ENCODE measurements at places on chromosomes 7 and 10.

- no peak within 1 kb of the TSS for H3K27ac ChIP-seq
- DNase-seq = no peak
- H3K36me3 ChIP-seq = no peaks in the 10 kb centered on the region
- peaks cover 3% of the 10 kb centered on the region for H3K4me1 ChIP-seq
- peak within 1 kb of the TSS; percentile 32 for H3K4me3 ChIP-seq
- H3K27me3 ChIP-seq = no peaks in the 10 kb centered on the region
These were observed at the start of gene FERD3L for GRCh38 chr7:19144661-19145433. TSS of gene FERD3L (minus strand) at chr7:19145421. CDS start at chr7:19145362, 59 bp downstream.

- H3K4me1 ChIP-seq = peaks cover 5% of the 10 kb centered on the region
- peak overlapping the region; percentile 81 for H3K4me3 ChIP-seq
- no peaks in the 10 kb centered on the region for H3K36me3 ChIP-seq
These were observed 2.9 kb upstream of the TRIM8 start for GRCh38 chr10:102641402-102641801.

DNA sequence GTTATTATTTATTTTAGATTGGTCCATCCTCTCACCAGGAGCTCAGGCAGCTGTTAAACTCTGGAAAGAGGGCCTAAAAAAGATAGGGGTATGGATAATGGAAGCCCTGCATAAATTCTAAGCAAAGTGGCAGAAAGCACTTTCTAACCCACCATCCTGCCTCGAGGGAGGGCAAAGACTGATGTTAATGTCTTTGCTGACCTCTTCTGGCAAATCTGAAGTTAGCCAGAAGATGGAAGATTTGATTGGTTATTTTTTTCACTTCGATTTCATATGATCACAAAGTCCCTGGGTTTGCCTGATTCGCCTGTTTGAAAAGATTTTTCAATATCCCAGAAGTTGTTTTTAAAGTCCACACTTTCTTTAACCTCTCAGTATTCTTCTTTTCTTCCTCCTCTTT, 24.8 kb downstream of the OR9A2 start:
- no peak overlapping the region for H3K27ac ChIP-seq
- no peaks in the 10 kb centered on the region for H3K36me3 ChIP-seq
- no peaks in the 10 kb centered on the region for H3K27me3 ChIP-seq
- H3K4me3 ChIP-seq = no peak overlapping the region
- H3K4me1 ChIP-seq = peaks cover 4% of the 10 kb centered on the region
- no peak for DNase-seq

DNA sequence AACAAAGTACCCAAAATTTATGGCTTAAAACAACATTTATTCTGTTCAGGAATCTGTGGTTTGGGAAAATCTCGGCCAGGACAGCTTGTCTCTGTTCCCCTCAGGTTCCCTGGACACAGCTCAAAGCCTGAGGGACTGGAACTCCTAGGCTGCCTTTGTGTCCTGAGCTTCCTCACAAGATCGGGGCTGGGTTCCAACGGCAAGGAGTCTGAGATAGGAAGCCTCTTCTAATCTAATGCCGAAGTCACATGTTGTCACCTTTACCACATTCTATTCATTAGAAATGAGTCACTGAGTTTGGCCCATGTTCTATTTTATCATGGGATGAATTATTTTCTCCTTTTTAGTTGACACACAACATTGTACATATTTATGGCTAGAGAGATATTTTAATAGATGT, 80.5 kb downstream of the ANKRD26 start:
- H3K4me3 ChIP-seq = no peak overlapping the region
- H3K27ac ChIP-seq = no peak overlapping the region
- H3K4me1 ChIP-seq = no peaks in the 10 kb centered on the region
- no peaks in the 10 kb centered on the region for H3K36me3 ChIP-seq
- H3K27me3 ChIP-seq = no peaks in the 10 kb centered on the region
